ENCODE measurements at places on chromosomes 11 and 22.

GRCh38 chr11:3737386-3737933 is 59.9 kb downstream of the NUP98 start:
- no peak for DNase-seq

GRCh38 chr11:64130618-64131017 is 35.3 kb downstream of the MACROD1 start:
- no peak for DNase-seq

DNA sequence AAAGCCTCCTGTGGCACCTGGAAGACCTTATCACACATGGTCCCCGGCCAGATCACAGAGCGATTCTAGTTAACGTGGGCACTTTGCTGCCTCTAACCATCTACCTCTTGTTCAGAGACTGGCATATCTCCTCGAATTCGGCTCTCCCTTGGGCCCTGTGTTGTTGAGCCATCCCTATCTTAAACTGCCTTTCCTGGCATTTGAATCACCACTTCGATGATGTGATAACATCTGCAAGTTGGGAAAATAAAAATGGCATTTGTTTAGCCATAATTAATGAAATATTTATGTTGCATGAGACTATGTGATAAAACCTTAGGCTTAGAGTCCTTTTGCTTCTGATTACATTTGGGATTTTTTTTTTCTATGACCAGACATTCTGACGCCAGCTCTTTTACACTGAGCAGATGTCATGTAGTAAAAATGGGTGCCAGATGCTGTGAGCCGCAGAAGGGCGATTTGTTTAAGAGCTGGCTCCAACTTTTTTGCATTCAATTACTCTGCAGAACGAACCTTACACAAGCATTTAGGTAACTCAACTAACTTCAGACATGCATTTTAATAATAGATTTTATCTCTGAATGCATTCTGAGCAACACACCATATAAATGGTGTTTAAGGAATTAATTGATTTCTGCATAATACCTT is 58.5 kb upstream of the PARVA start:
- DNase-seq = no peak

DNA sequence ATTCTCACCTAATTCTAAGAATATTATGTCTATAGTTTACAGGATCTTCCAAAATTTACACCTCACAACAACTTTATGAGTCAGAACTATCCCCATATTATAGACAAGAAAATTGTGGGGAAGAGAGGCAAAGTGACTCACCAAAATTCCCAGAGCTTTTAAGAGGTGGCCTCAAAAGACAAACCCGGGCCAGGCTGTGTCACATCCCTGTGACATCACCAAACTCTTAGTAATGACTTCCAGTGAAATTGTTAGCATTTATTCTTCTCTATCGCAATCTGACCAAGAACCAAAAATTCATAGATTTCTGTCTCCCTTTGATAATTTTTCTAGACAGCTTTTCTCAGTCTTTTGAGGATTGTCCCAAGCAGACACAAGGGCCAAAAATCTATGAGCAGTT is 134.3 kb downstream of the SNX19 start:
- no peak for DNase-seq

DNA sequence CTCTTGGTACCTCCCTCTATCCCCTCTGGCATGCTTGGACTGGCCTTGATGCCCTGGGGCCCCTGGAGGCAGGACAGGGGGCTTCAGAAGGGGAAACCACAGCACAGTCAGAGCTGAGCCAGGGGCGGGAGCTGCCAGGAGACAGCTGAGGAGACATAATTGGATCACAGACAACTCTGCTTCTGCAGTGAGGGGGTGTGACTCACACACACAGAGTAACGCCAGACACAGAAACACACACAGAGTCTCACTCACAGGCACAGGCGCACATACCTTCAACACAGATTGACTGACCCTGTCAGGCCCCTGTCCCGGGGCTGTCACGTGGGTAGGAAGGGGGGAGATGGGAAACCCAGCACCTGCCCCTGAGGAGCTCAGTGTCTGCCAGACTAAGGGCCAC is 20.6 kb downstream of the STARD10 start:
- no peak for DNase-seq

- no peak for DNase-seq
These were observed 3.9 kb downstream of the IFITM10 start for GRCh38 chr11:1746511-1746931.

GRCh38 chr11:24623121-24623520 is 126.3 kb downstream of the LUZP2 start:
- no peak for DNase-seq

- no peak for DNase-seq
These were observed 46.8 kb upstream of the LRRC32 start for GRCh38 chr11:76717369-76717768.

DNA sequence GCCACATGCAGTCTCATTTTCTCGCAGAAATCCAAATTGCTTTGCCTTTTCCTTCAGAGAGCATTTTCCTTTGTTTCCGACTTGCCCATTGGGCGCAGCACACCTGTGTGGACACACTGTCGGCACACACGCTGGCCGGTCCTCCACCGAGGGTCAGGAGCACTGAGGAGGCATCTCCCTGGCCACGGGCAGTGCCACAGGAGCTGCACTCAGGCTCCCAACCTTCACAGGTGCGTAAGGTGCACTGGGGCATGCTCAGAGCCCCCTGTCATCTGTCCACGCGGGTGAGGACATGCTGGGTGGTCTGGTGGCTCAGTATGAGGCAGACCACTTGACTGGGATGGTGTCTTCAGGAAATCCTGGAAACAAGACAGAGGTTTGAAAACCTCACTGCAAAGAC is 779.1 kb downstream of the BRD1 start:
- DNase-seq = no peak

DNA sequence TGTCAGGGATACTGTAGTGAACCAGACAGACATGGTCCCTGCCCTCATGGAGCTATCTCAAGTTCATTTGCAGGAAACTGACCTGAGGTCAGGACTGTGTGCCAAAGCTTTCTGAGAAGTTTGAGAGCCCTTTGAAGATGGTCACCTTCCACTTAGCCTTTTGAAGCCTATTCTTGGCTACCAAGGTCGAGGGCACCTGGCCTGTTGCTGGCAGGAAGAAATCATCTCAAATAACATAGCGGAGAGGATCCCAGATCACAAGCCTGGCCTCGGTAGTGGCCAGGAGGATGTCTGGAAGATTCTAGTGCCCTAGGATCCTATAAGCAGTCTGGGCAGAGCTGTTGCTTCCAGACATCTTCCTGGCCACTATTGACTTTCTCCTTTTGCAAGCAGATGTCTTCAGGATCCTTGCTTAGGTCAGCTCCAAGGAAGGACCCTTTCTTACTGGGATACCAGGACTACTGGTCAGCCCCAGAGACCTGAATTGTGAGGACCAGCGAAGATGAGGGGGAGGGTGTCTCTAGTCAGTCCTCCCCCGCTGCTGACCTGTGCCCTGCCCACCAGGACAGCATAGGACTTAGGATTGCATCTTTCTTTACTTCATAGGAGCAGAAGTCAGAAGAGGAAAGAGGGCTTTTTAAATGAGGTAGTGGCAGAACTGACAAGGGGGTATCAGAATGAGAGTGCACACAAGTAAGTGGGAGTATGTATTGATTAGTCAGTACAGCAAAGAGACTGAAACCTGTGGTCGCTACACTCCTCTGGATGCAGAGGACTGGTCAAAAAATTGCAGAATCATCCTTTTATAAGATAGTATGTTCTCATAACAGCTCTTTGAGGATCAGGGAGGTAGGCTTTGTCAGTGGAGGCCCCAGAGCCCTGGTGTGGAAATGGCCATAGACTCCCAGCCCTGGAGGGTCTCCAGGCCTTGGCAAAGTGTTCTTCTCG is 94.8 kb downstream of the TEAD1 start:
- no peak for DNase-seq

- DNase-seq = no peak
These were observed 24.3 kb downstream of the GLYATL1 start for GRCh38 chr11:58963551-58964104.

GRCh38 chr22:30335236-30335635 is 8.5 kb upstream of the TBC1D10A start:
- no peak for DNase-seq

DNA sequence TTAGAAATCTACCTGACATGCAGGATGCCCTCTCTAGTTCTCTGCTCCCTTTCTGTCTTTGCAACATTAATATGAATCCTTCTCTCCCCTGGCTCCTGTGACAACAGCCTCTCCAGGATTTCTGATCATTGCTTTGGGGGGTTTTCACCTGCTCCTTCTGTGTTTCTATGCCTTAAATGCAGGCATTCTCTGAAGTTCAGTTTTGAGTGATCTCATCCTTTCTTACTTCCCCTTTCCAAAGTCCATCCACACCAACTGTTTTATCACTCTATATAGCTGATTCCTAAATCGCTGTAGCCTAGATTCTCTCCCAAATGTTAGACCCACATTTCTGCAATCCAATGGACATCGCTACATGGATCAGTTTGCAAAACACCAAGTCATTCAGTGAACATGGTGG is 330.7 kb upstream of the NCAM1 start:
- DNase-seq = no peak

DNA sequence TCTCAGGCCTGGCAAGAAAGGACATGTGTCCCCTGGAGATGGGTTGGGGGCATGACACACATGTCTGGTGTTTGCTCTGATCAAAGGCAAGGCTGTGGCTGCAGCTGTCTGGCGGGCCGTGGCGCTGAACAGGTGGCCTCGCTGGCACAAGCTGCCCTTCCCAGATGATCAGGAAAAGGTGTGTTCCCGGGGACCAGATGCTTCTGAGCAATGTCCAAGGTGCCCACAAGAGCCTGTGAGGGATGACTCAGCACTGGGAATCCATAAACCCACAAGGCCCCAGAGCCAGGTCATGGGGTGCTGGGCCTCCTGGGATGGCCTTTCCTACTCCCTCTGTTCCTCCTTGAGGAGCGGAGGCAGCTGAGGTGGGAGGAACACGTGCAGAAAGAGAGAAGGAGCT is 9.7 kb upstream of the LRP5 start:
- DNase-seq = no peak

DNA sequence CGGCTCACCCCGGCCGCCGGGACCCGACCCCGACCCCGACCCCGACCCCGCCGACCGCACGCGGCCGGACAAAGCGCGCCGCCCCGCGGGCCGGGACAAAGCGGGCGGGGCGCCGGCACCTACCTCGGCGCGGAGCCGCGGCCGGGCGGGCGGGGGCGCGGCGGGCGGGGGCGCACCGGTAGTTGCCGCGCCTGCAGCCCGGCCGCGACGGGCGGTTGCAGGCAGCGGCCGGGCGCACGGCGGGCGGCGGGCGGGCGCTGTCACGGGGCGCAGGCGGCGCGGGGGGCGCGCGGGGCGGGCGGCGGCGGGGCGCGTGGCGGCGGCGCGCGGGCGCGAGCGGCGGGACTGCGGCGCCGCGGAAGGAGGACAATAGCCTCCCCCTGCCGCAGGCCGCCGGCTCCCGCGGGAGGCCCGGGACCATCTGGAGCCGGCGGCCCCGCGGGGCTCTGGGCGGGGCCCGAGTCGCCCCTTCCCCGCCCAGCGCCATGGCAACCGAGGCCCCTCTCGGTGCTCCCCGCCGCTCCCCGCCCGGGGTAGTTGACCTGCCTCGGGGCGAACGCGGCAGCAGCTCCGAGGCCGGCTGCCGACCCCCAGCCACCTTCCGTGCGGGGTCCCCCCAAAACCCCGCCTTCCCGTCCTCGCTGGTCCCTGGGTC is 851 bp downstream of the SPTBN2 start:
- DNase-seq = no peak

GRCh38 chr11:27839226-27839913 is 139.1 kb upstream of the BDNF start:
- peak; percentile 28 for DNase-seq

GRCh38 chr11:80388536-80388935 is 947.7 kb upstream of the TENM4 start:
- no peak for DNase-seq

DNA sequence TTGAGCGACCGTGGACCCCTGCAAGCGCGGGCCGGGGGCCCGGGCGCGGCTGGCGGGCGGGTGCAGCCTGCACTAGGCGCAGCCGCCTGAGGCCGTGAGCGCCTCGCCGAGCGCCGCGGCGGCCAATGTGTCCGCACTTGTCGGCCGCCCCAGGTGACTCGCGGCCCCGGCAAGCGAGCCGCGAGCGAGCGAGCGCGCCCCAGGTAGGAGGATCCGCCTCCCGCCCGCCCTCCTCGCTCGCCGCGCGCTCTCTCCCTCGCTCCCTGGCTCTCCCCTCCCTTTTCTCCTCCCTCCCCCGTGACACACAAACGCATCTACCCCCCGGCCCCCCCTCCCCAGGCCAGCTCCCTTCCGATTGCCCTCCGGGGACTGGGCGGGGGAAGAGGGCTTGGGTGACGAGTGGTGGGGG is at the start of gene WNT7B:
Gene WNT7B, minus strand, starts transcription at position 160 of the 409 bp plus-strand sequence. CDS start 408 bp downstream, outside the sequence.
- DNase-seq = no peak

- peak; percentile 29 for DNase-seq
These were observed at the start of gene KCTD17 for GRCh38 chr22:37051391-37052385. KCTD17 (plus strand) TSS chr22:37051742; CDS start chr22:37051761, 19 bp downstream.

- no peak for DNase-seq
These were observed 862.0 kb downstream of the TBC1D22A start for GRCh38 chr22:47624252-47625012.

- DNase-seq = no peak
These were observed 47.1 kb downstream of the ZNRF3 start for GRCh38 chr22:28930357-28931007.

DNA sequence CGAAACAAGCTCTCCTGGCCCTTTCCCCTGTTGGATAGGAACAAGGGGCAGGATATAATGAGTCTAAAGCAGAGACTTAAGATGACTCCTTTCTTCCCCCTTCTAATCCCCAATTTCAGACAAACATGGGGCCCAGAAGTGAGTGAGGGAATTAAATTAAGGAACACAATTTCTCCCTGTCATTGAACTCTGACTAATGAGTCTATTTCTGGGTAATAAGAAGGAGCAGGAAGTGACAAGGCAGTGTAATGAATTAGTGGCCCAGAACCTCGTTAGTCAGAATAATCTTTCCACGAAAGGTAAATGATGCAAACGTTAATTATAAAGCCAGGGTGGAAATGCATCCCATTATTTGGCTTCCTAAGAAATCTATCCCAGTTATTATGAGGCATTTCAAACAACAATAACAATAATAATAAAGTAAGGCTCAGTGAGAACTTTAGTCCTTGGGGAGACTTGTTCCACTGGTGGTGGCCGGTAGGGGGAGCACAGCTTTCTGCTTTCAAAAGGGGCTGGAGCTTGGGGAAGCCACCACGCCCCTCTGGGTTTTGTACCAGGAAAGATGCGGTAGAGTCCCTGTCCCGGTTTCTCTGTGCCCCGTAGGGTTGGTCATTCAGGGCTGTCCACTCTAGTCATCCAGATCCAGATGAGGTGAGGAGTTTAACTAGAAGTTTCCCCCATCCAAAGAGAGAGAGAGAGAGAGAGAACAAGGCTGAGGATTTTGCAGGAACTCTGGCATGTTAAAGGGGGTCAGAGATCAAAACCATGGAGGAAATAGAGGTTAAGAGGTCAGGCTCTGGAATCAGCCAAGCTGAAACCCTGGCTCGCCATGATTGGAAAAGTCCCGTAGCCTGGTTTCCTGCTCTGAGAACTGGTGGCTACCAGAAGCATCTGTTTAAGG is 298.3 kb downstream of the NTM start:
- DNase-seq = peak; percentile 9

GRCh38 chr11:114098927-114099326 is 39.4 kb downstream of the ZBTB16 start:
- no peak for DNase-seq
